A673 (cell line): ENCODE measurements at places on chromosomes 2 and 18. TPM values are rescaled to one million over a fixed set of nuclear protein-coding genes. Genes with fewer than 3 reads are reported as not detected.

- H3K27me3 ChIP-seq: no peaks in the 10 kb centered on the region
- H3K36me3 ChIP-seq: no peaks in the 10 kb centered on the region
- no peaks in the 10 kb centered on the region for H3K4me1 ChIP-seq
- no peak overlapping the region for H3K4me3 ChIP-seq
- DNase-seq: peak; percentile 55
These were observed 85.9 kb upstream of the CCBE1 start for GRCh38 chr18:59783138-59783537.

The CCDC138 gene
- 25.5 and 25.8 TPM in 2 replicates for total RNA-seq

GRCh38 chr2:40173276-40173675 is 278.6 kb downstream of the SLC8A1 start:
- H3K4me1 ChIP-seq: no peaks in the 10 kb centered on the region
- no peaks in the 10 kb centered on the region for H3K36me3 ChIP-seq
- peaks cover 23% of the 10 kb centered on the region for H3K27me3 ChIP-seq
- DNase-seq: no peak
- H3K27ac ChIP-seq: no peak overlapping the region

The MFSD2B gene
- 0.42 TPM in 1 of 2 replicates, not detected in the other for total RNA-seq

GRCh38 chr18:66895631-66896030 is 291.7 kb upstream of the CDH19 start:
- H3K27me3 ChIP-seq: no peaks in the 10 kb centered on the region
- H3K27ac ChIP-seq: no peak overlapping the region
- H3K36me3 ChIP-seq: no peaks in the 10 kb centered on the region
- DNase-seq: no peak
- no peak overlapping the region for H3K4me3 ChIP-seq
- H3K4me1 ChIP-seq: no peaks in the 10 kb centered on the region

DNA sequence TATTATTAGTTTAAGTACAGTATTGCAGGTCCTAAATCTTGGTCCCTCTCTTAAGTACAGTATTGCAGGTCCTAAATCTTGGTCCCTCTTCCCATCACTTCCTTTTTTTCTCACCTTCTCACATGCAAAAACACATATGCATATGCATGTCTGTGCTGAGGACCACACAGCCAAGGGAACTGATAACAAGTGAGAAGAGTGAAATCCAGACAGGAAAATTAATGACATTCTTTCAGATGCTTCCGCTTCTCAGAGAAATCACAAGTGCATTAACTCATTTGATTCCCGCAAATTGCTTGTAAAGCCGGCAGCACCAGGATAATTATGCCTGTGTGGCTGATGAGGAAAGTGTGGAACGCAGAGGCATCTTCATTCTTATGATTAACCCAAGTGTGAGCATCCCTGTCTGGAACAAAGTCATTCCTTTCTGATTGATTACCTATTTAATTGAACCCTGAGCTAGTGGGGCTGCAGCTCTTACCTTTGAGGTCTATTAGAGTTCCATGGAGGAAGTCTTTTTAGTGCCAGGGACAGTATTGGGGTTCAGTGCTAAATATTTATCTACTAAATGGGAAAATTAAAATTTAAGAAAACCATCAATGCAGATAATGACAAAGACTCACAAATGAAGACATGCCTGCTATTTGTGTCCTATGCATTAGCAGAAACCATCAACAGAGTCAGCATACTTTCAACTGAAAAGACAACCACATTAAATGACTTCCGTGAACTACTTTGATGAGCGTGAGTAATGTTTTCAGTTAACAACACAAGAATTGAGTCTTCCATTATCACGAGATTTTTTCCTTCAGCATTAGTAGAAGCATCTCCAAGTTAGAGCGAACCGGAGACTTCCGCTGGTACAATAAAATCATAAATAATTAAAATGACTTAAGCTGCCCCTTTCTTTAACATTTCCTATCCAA is 220.4 kb upstream of the SLC35G4 start:
- no peak overlapping the region for H3K27ac ChIP-seq
- H3K4me3 ChIP-seq: no peak overlapping the region
- H3K27me3 ChIP-seq: peaks cover 10% of the 10 kb centered on the region
- H3K4me1 ChIP-seq: peaks cover 10% of the 10 kb centered on the region
- peak; percentile 59 for DNase-seq
- H3K36me3 ChIP-seq: no peaks in the 10 kb centered on the region

- H3K4me1 ChIP-seq: no peaks in the 10 kb centered on the region
- H3K27ac ChIP-seq: no peak overlapping the region
- H3K36me3 ChIP-seq: no peaks in the 10 kb centered on the region
- no peak overlapping the region for H3K4me3 ChIP-seq
- H3K27me3 ChIP-seq: no peaks in the 10 kb centered on the region
- no peak for DNase-seq
These were observed 19.4 kb upstream of the MPPE1 start for GRCh38 chr18:11927497-11927896.
